ENCODE measurements at places on chromosomes 12 and 14. TPM values are rescaled to one million over a fixed set of nuclear protein-coding genes. Genes with fewer than 3 reads are reported as not detected.

The DEGS2 gene
- total RNA-seq: not detected

The FLVCR2 gene
- 1.3 TPM for total RNA-seq

The KRT3 gene
- total RNA-seq: not detected

The FAM234B gene
- 5.8 TPM for total RNA-seq

The RASAL1 gene
- total RNA-seq: 2.9 TPM

The BLOC1S1 gene
- 74.7 TPM for total RNA-seq

The AVPR1A gene
- total RNA-seq: 0.07 TPM

The TAS2R9 gene
- not detected for total RNA-seq

The ACACB gene
- 34.1 TPM for total RNA-seq

The SLC41A2 gene
- 3.8 TPM for total RNA-seq

The TSPAN19 gene
- not detected for total RNA-seq

The MYRFL gene
- not detected for total RNA-seq

The ASCL1 gene
- not detected for total RNA-seq

The TRHDE gene
- not detected for total RNA-seq

The TAS2R8 gene
- total RNA-seq: not detected

The TAS2R50 gene
- total RNA-seq: 1.6 TPM

The LALBA gene
- total RNA-seq: not detected

The COL2A1 gene
- total RNA-seq: not detected

The SDSL gene
- total RNA-seq: 0.26 TPM

The TMPRSS12 gene
- not detected for total RNA-seq

The SERPINA3 gene
- total RNA-seq: 6.1 TPM

The PPP2R5E gene
- total RNA-seq: 45.1 TPM

The NGDN gene
- total RNA-seq: 56.5 TPM

The ERBB3 gene
- 0.93 TPM for total RNA-seq

The EGLN3 gene
- 3.8 TPM for total RNA-seq

The GLIPR1L1 gene
- not detected for total RNA-seq

The HOXC4 gene
- 0.43 TPM for total RNA-seq

The ACVRL1 gene
- total RNA-seq: 0.58 TPM
